ENCODE measurements at places on chromosomes 4 and X.

- DNase-seq, result no peak
These were observed 49.7 kb upstream of the NAP1L5 start for GRCh38 chr4:88747351-88747750.

GRCh38 chrX:103918050-103918449 is 44.4 kb upstream of the TMSB15B start:
- peak; percentile 58 for DNase-seq

DNA sequence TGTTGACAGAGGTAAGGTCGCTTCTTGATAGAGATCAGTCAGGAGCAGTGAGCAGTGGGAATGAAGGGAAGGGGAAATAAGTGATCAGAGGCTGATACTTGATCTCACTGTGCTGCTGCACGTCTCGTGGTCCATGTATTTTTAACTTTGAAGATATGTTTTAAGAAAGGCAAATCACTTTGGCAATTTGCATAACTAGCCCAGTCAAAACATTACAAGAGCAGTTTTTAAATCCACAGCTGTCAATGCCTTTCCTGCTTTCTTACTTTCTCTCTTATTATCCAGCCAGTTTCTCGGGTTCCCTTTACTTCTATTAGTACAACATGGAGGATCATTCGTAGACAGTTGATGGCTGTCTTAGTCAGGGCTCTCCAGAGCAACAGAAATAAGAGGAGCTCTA is 472.8 kb downstream of the TMA16 start:
- DNase-seq, result no peak

DNA sequence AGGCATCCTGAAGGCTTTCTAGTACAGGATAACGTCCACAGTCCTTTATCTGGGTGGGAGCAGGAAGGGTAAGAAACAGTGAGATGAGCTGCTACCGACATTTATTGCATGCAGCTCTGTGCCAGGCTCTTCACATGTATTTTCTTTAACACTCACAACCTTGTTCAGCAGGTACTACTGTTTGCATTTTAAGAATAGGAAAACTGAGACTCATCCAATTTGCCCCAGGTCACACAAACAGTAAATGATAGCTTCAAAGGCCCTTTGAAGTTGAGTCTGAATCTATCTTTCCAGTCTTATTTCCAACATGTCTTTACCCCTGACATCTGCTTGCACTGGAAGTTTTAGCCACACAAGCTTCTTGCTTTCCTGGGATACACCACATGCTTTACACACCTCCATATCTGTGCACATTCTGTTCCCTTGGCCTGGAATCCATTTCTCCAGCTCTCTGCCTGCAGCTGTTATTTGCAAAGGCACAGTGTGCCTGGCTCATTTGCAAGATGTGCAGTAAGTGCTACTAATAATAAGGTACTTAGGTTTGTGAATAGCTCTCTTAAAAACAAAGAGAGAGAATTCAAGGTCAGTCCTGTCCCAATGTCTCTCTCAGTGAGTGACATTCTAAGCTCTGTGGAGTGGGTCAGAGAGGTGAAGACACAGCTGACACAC is 61.2 kb downstream of the METTL14 start:
- DNase-seq, result no peak

All from activated CD4-positive, alpha-beta T cell treated with anti-CD3 and anti-CD28 coated beads, Interleukin-2, Interleukin-4, amounts not matched to agents 100 ng/mL and 50 ng/mL, durations not matched to agents 16 hours and 8 hours (primary cell).